ENCODE measurements at places on chromosomes 2 and 18.
A peak's percentile ranks its signal among the peaks of the same experiment; 100 is the strongest.

DNA sequence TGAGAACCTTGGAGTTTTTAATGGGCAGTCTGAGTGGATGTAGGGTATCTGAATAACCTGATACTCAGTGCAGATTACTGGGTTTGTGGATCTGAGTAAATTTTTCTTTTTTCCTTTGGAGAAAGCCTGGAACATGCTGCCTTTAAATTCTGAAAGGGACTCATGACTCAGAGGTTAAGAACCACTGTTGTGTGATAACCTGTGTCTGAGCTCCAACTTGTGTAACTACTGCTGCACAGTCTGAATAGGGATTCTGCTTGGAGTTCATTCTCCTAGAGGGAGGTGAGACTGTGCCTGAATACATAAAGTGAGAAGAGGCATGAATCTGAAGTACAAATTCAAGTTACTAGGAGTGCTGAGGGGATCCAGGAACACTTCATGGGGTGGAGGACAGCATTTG, 36.2 kb downstream of the KDM3A start:
- no peak for DNase-seq

DNA sequence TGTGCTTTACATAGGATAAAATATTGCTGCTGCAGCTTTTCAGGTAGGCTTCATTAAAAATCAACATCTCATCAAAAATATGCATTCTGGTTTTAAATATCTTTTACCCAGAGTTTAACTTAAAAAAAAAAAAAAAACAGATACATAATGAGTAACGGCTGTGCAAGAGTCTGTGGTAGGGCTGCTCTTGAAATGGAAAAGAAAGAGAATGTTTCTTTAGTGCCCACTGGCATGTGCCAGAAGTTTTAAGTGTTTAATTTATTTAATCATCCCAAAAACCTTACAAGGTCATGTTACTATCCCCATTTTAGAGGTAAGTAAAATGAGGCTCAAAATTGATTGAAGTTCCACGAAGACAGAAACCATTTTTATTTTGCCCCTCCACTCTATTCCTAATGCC, 92.1 kb downstream of the SLC8A1 start:
- no peak for DNase-seq

- no peak for DNase-seq
These were observed 37.2 kb downstream of the SLC40A1 start for GRCh38 chr2:189543367-189543766.

DNA sequence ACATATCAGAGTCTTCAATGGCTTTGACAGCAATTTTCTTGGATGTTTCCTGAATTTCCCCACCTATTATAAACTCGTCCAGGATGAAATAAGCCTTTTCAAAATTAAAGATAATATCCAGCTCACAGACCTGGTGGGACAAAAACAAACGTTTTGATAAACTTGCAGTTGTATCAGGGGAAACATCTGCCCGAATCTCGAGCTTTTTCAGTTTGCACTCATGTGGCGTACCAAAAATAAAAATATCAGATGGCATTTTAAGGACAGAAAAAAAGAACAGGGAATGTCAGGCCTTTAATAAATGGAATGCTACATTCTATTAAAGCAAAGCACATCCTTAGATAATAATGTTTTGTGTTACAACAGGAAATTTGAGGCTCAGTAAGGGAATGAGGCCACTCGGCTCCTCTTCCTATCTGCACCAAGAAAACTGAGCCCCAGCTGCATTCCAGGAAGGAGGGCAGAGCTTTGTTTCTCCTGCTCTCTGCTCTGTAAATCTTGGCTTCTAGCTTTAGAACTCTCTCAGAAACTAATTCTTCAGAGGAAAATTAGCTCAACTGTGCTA, 72.1 kb downstream of the AP1S3 start:
- no peak for DNase-seq

DNA sequence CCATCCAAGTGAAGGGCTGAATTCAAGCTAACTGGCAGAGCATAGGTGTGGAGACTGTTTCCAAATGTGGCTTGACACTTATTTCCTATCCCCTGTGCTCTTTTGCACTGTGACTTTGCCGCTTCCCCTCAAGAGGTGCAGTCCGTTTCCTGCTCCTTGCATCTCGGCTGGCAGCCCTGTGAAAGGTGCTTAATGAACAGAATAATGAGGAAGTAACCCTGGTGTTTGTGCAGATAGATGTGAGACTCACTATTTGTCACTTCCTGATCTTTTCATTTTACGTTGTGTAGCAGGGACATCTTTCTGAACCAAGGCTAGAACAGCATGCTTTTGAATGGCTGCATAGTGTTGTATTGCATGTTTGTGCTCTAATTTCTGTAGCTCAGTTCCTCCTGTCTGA, 60.8 kb downstream of the CEP192 start:
- DNase-seq: no peak

DNA sequence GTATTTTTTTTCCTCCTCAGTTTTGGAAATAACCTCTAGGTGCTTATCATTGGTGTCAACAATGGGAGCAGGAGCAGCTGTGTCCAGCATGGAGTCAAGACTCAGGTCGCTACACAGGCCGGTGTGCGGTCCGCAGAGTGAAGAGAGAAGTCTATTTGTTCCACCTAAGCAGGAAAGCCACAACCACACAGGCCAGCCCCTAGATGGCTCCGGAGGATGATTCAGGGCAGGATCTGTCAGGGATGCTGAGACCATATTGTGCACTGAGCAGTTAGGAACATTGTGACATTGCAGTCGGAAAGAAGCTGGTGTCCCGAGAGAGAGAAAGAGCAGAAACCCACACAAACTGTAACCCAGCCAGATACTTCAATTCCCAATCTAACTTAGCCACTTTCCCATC, 136.9 kb downstream of the GAREM1 start:
- no peak for DNase-seq

DNA sequence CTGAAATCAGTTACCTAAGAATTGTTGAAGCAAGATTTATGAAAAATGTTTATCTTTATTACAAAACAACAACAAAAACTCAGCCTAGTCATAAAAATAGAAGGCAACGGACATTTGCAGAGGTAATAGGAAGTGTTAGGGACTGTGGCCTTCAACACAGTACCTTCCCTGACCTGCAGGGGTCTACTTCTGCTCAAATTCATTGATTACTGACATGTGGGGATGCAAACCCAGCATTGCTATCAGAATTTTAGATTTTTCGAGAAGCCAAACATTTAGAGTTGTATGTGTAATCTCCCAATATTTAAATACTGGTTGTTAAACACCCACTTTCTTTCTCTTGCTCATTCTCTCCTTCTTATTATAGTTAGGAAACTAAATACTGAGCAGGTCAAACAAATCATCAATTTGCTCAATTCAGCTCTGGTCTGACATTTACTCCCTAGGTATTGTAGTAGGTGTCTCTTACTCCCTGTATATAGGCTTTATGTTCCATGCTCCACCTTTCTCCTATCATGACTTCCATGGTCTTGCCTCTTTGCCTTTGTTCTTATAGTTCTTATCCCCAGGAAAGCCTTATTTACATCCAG, 198.5 kb downstream of the UBE2E3 start:
- peak; percentile 36 for DNase-seq

DNA sequence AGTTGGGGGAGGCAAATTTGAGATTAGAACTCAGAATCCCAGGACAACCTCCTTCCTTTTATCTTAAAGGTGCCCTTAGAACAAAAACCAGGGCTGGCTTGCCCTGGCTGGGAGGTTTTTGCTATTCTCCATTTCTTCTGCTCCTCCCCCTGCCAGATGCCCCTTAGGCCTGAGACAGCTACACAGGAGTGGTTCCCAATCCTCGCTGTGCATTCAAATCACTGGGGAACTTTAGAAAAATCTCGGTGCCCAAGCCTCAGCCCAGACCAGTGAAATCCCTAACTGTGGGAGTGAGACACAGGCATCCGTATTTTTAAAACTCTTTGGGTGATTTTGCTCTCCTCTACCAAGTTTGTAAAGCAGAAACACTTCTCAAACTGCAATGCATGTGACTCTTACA, 38.8 kb downstream of the LBH start:
- DNase-seq: no peak

DNA sequence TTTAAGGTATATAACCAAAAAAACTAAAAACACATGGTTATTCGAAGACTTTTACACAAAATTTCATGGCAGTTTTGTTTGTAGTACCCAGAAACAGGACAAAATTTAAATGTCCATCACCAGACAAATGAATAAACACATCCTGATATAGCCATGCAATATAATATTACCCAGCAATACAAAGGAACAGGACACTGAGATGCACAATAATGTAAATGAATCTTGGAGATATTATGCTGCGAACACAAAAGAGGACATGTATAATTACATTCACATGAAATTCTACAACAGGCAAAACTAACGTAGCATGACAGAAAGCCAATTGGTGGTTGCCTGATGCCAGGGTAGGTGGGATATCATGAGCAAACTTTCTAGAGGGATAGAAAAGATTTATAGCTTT, 92.4 kb upstream of the OTX1 start:
- no peak for DNase-seq

DNA sequence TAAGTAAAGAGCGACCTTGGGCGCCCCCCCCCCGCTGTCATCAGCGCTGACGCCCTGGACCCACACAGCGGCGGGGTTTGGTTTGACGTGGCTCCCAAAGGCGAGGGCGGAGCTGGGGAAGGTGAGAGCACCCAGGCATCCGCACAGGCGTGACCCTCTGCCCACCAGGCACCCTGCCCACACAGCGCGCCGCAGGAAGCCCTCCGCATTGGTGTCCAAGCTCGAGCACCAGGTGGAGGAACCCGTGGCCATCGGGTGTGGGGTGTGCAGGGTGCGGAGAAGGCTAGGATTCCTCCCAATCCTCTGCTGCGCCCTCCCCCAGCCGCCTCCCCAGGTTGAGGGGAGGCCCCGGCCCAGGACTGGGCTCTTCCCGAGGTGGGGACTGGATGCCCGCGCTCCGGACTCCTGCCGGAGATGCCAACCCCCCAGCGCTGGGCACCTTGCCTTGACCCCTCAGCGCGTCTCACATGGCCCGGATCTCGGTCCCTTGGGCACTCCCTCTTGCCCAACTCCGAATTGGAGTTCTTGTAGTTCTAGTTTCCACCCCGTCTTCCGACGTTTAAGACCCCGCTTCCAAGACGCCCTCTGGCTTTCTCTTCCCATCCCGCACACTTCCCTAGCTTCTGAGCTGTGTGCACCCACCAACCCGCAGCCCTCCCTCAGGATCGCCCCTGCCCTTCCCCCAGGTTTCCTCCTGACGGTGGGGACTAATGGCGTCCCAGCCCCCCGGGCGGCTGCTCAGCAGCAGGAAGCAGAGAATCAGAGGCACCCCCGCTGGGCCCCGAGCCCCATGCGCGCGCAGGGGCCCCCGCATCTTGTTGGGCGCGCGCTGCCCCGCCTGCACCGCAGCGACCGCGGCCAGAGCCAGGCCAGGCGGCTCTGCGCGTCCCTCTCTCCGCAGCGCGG, 25.9 kb upstream of the RESP18 start:
- DNase-seq: no peak

GRCh38 chr2:67213270-67213670, 183.9 kb upstream of the ETAA1 start:
- no peak for DNase-seq

DNA sequence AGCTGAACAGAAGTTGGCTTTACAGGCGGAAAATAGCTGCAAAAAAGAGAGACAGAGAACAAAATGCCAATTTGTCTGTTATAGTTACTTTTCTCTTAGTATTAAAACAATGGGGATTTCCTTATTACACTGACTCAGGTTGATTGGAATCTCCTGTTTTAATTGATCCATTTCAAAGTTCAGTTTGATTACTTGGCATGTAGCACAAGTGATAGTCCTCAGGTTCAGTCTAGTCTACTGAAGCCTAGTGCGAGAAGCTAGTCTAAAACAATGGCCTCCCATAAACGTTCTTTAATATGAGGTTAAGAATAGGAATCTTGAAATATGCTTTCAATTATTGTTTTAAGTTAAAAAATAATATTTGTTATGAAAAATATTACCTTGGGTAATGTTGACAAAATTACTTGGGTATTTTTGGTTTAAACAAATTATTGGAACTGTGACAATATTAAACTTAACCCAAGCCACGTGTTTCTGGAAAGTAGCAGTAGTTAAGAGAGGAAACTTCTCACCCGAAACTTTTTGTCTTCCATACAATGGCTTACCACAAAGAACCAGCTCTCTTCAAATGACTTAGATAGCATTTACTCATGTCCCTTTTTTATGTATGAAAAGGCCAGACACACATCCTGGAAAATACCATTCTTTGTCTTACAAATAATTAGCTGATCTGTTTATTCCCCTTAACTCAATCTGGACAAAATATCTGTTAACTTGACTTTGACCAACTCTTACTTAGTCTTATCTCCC, 1326.2 kb upstream of the TMEFF2 start:
- DNase-seq: no peak

GRCh38 chr2:15939854-15940660, at the start of gene MYCN:
Gene MYCN, plus strand, starts transcription at chr2:15940550. Its CDS starts 1,515 bp downstream, at chr2:15942065.
- DNase-seq: peak; percentile 56

GRCh38 chr2:164696634-164697033, 75.4 kb upstream of the GRB14 start:
- DNase-seq: no peak

DNA sequence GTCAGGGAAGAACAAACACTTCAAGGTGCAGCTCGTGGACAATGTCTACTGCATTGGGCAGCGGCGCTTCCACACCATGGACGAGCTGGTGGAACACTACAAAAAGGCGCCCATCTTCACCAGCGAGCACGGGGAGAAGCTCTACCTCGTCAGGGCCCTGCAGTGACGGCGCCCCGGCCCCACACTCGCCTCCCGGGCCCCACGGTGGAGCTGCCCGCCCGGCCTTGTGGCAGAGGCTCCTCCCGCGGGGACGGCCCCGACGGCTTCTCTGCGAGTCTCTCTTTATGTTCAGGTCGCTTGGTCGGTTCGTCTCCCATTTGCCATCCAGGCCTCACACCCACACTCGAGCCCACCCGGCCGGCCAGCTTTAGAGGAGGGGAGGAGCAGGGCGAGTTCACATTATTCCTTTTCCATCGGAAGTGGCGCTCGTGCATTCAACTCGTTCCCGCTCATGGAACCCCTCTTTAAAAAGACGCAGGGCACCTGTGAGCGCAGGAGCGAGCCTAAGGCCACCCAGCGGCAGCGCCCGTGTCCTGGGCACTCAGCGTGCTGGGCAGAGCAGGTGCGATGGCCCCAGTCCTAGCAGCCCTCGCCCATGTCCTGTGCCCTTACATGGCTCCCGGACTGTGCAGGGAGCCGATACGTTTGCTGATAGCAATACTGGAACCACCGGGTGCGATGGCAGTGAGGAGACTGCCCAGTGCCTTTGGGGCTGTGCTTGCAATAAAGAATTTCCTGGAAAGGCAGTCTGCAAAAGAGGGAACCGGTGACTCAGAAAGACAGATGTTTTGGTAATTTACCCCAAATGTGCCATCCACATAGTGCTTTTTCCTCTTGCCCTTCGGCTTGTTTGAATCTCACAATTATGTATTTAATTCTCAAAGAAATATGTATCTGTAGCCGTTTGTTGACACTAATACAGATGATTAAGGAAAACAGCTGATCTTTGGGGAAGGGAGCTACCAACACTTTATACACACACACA, 148.6 kb downstream of the NCK2 start:
- DNase-seq: no peak

DNA sequence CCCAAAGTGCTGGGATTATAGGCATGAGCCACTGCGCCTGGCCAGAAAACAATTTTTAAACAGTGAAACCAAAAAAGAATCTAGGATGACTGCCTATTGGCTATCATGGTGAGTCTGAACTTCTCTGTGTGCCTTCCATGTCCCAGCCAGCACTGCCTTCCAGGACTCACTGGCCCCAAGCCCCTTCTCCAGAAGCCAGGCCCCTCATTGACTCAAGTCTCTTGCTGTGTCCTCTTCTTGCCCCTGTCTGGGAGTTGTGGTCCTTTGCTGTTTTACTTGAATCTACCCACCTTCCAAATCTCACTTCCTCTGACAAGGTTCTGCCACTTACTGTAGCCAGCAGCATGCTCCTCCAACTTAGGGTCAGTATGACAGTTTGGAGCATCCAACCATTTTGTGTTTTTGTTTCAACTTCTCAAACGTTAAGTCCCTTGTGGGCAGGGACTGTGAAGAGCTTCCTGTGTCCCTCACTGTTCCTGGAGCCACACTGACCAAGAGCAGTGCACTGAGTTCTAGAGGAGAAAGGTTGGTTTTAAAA, 41.7 kb downstream of the ST3GAL5 start:
- no peak for DNase-seq

Measured in activated naive CD4-positive, alpha-beta T cell treated with anti-CD3 and anti-CD28 coated beads, Interleukin-2, amount 50 U/mL, for 16 hours (primary cell).